ENCODE measurements at places on chromosomes 11 and 22.
A peak's percentile ranks its signal among the peaks of the same experiment; 100 is the strongest.

DNA sequence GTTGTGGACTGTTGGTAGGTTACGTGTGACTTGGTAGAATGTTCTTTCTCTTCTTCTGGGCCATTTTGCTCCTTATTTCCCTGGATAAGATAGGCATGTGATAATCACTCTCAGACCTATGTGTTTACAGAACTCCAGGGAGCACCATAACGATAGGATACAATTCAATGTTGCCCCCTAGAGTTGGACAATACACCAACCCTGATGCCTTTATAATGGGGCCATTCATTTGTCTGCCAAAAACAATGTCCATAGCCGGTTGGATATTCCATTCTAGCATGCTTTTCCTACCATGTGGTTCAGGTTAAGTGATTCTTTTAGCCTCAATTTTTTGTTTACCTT is 60.5 kb downstream of the APIP start:
- no peak for DNase-seq

- no peak for DNase-seq
Observed at GRCh38 chr22:31871480-31871879, 72.9 kb upstream of the YWHAH start.

- no peak for DNase-seq
Observed at GRCh38 chr11:46972343-46972742, 35.8 kb downstream of the CSTPP1 start.

- DNase-seq, result no peak
Observed at GRCh38 chr11:12599408-12600143, 74.6 kb upstream of the TEAD1 start.

GRCh38 chr11:17513853-17514252 is 30.4 kb downstream of the USH1C start:
- no peak for DNase-seq

- DNase-seq, result peak; percentile 74
Observed at GRCh38 chr22:23128269-23129108, 13.3 kb downstream of the RSPH14 start.

- DNase-seq, result no peak
Observed at GRCh38 chr11:100922121-100922520, 207.5 kb downstream of the PGR start.

DNA sequence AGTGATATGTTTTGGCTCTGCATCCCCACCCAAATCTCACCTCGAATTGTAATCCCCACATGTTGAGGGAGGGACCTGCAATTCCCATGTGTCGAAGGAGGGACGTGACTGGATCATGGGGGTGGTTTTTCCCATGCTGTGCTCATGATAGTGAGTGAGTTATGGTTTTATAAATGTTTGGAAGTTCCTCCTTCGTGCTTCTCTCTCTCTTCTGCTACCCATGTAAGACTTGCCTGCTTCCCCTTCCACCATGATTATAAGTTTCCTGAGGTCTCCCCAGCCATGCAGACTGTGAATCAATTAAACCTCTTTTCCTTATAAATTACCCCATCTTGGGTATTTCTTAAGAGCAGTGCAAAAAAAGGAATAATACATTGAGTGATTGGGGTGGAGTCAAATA is 7.3 kb upstream of the CEP295 start:
- DNase-seq, result no peak

- DNase-seq, result no peak
Observed at GRCh38 chr11:94791216-94791889, 23.2 kb downstream of the AMOTL1 start.

GRCh38 chr11:112885744-112886433 is 75.3 kb upstream of the NCAM1 start:
- DNase-seq, result no peak

Measured in DMS 273 treated with DMSO at 0.1 percent for 48 hours (cell line).